SK-N-SH treated with all-trans-retinoic acid at 6 μM for 48 hours (cell line): ENCODE measurements at places on chromosomes 11 and 22.

- no peak for ATAC-seq
These were observed 3.0 kb downstream of the INPPL1 start for GRCh38 chr11:72227316-72228228.

- ATAC-seq = no peak
These were observed 7.2 kb downstream of the JAML start for GRCh38 chr11:118217575-118217974.

DNA sequence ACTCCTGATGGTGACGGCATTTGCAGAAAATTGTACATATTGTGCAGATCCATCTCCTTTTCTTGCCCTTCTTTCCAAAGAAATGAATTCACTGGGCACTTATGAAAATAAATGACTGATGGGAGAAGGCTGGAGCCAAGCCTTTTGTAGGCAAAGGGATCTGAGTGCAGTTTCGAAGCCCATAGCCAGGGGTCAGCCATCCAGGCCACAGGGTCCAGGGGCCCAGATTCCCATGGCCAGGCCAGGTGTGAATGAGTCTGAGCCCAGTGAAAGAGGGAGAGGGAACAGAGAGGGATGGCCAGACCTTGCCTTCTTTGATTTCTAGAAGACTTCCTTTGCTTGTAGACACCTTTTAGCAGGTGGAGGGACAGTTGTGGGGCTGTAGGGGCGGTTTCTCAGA lies 209.1 kb downstream of the KIRREL3 start:
- no peak for ATAC-seq

DNA sequence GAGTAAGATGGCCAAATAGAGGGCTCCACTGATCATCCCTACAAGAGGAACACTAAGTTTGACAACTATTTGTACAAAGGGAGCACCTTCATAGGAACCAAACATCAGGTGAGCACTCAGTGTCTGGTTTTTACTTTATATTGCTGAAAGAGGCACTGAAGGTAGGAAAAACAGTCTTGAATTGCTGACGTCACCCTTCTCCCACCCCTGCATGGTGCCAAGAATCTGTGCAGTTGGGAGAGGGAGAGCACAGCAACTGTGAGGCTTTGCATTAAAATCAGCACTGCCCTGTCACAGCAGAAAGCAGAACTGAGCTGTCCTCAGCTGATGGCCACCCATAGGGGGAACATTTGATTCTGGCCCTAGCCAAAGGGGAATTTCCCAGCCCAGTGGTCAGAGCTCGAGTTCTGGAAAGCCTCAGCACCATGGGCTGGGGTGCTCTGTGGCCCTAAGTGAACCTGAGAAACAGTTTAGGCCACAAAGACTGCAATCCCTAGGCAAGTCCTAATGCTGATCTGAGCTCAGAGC lies 37.9 kb downstream of the PIWIL3 start:
- ATAC-seq = no peak

GRCh38 chr11:126403022-126403581 lies 47.6 kb downstream of the ST3GAL4 start:
- ATAC-seq = no peak

- ATAC-seq = no peak
These were observed 55.2 kb downstream of the ST3GAL4 start for GRCh38 chr11:126410649-126411048.

DNA sequence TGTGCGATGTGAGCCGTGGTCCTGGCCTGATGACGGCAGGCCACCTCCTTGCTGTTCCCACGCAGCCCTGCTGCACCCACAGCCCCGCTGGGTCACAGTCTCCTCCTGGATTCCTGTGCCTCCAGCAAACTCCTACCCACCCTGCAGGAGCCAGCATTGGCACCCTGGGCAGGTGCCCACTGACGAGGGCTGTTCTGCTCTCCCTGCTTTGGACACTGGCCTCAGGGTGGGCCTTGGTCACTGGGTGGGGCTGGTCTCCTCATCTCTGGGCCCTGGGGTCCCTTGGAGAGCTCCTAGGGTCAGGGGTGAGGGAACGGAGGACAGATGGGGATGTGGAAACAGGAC lies 12.7 kb downstream of the TSPAN4 start:
- ATAC-seq = no peak

DNA sequence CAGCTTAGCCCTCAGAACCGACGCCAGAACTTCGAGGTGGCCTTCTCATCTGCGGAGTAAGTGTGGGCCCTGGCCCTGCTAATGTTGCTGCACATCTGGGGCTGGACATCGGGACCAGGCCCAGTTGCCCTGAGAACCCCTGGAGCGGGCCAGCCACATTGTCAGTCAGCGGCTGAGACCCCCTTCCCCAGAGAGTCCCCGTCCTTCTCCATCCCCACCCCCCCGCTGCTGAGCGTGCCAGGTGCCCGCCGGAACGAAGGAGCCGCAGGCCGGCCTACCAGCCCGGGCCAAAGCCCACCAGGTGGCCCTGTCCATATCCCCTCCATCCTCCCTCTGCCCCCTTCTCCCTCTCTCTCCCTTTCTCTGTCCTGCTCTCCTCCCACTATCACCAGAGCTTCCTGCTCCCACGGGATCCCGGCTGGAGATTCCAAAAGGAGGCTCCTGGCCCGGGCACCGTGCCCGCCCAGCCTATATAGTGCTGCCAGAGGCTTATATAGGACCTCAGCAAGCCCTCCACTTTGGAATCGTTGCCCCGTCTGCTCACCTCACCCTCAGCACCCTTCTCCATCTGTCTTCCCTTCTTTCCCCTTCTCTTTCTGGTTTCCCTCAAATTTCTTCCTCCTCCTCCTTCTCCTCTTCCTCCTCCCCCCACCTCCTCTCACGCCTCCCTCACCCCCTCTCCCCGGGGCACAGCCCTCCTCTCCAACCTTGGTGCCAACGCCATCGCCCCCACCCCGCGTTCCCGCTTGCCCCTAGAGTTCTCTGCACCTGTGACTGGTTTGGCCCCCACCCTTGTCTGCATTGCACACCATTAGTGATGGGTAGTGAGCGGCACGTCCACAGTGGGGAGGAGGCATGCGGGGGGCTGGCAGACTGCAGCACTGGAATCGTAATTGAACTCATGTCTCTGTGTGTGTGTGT lies 7.3 kb downstream of the SELENOM start:
- no peak for ATAC-seq

GRCh38 chr22:36086629-36087254 lies 58.1 kb upstream of the RBFOX2 start:
- ATAC-seq = no peak

DNA sequence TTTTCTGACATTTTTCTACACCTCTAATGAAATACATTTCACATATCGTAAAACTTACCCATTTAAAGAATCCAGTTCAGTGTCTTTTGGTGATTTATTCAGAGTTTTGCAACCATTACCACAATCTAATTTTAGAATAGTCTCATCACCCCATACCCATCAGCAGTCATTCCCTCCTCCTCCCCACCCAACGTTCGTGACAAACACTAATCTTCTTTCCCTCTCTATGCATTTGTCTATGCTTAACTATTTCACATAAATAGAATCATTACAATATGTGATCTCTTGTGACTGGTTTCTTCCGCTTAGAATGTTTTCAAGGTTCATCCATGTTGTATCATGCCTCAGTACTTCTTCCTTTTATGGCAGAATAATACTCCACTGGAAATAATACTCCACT lies 9.5 kb downstream of the TTC28 start:
- ATAC-seq = no peak

DNA sequence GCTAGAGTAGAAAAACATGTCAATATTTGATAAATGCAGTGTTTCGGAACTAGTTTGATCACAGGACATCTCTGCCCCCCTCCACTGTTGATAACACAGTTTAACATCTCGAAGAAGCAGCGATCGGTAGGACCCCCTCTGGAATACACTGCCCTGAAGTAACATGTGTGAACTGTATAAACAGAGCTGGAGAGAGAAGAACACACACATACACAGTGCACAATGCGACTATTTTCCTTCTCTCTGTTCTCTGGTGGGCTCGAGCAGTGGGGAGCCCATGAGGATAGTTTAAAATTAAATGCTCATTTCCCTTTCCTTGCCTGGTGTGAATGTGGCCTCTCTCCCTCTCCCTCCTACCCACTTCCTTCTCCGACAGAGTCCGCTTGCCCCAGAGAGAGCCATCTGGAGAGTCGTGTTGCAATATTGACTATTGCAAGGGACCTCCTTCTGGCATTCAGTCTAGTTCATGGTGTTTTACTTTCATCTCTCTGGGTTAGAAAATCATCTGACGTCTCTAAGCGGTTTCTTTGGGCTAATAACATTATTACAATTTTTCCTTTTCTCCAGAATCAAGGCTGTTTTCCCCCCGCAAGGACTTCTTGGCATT lies 51.6 kb upstream of the BARX2 start:
- ATAC-seq = no peak
